ENCODE measurements at places on chromosomes 12 and 14. TPM values are rescaled to one million over a fixed set of nuclear protein-coding genes. Genes with fewer than 3 reads are reported as not detected.

DNA sequence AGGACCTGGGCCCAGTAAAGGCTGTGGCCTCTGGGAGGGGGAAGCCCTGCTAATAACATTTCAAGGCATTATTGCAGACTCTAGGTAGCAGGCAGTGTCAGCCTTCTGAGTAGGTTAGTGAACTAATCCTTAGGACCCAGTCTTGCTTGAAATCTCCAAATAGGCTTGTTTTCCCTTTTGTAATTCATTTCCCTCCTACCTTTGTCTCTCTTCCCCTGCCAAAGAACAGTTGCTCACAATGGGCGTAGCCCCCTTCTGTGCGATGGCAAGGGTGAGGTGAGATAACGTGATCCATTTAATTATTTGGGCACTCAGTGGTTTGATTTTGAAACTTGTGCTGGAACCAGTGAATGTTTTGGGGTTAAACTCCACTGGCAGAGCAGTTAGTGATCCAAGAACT is 10.9 kb downstream of the PELI2 start:
- DNase-seq = no peak

- DNase-seq = no peak
Observed at GRCh38 chr12:16417058-16417457, 69.6 kb downstream of the MGST1 start.

DNA sequence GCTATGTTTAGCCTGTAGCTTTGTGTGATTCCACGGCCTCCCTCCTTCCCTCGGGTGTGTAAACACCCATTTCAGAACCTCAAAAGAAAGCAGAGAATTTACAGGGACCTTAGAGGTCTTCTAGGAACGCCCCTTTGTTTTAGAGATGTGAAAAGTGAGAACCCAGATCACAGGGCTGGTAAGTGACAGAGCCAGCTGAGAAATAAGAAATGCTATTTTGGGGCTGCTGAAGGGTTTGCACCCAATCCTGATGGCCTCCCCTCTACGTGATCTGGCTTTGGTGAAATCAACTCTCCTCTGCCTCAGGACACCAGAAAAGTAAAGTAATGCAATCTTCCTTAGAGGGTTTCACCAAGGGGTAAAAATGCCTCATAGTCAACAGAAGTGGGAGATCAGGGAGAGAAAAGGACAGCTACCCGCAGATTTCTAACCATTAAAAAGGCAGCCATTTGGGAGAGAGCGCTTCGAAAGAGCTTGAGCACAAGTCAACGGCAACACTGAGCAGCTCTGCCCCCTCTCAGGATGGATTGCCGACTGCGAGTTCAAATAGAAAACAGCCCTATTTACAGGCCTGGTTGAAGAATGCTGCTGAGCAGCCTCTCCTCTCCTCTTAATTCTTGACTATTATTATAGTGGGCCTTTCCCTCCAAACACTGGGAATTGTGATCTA is 78.5 kb upstream of the RASSF3 start:
- DNase-seq = no peak

DNA sequence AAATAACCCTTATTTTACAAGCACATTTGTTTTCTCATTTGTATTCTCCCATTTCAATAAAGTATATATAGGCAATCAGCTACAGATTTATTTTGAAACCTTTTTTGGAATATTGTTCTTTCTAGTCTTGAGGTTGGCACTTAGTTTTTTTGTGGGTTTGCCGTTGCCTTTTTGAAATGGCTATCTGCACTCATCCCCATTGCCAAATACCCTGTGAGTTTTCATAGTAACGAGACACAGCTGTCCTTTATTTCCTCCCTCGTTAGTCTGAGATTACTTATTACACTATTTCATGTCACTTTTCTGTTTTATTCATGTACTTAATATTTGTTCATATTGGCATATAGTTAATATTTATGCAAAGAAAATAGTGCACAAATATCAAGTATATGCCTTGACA is 1104.0 kb downstream of the SLC6A15 start:
- no peak for DNase-seq

DNA sequence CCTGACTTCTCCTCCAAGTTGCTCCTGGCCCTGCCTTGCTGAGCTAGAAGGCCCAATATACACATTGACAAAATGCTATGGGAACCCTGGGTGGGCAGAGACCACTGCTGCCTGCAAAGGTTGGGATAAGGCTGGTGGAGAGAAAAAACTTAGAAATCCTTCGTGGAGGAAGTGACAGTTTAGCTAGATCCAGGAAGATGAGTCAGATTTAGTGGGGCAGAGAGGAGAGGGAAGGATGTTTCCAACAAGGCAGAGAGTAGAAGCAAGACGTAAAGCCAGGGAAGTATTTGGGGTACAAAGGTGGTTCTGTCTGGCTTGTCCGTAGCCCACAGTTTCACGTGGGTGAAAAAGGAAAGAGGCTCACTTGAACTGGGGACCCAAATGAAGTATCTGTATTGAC is 69.0 kb upstream of the CLMN start:
- no peak for DNase-seq

DNA sequence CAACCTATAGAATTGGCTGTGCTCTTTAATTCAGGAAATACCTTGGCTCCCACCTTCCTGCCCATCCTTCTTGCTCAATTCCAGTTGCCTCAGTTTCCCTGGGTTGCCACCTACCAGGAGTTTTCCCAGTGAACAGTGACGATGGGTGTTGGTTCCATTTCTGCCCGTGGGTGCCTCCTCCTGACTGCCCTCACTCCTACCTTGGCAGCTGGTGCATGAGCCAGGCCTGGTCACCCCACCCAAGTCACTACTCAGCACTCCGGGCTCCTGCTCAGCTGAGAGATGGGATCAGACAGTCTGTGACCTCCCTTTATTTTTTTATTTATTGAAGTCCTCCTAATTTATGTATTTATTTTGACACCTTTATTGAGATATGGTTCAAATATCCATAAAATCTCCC is 31.0 kb upstream of the PTGR2 start:
- DNase-seq = no peak

GRCh38 chr12:106226884-106227640 is 20.8 kb downstream of the CKAP4 start:
- DNase-seq = peak; percentile 70

DNA sequence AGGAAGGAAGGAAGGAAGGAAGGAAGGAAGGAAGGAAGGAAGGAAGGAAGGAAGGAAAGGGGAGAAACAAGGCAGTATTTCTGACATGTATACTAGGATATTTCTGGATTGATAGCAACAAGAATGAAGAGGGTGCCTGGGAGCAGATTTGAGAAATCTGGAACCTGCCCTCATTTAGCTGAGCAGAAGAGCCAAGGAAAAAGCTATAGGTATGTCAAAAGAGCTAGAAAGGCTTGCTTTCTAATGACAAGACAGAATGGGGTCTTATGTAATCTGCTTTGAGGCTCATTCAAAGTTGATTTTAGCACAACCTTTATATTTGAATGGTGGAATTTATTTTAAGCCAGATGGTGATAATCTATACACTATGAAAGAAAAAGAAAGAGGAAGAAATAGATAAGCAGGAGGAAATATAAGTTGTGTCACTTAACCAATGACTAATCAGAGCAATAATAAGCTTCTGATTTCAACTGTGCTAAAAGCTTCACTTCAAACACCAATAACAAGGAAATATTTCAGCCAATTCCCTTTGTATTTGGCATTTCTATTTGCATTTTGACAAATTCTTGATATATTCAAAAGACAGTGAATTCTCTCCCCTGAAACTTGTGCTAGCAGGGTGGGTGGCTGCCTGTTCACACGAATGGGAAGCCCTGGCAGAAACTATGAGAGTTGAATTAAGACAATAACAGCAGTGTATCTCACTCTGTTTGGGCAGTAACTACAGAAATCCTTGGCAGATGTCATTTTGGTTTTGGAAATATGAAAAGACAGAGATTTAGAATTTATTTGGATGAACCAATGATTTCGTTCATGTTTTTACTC is 76.3 kb upstream of the FLRT2 start:
- DNase-seq = no peak

GRCh38 chr14:69712599-69713088 is 54.3 kb upstream of the SRSF5 start:
- DNase-seq = no peak

- no peak for DNase-seq
Observed at GRCh38 chr12:71686658-71687025, 760 bp downstream of the TMEM19 start.

SMAGP gene
- 21.6 TPM for polyA plus RNA-seq

KRT6A gene
- polyA plus RNA-seq = not detected

OAS2 gene
- polyA plus RNA-seq = 20.4 TPM

GRIN2B gene
- polyA plus RNA-seq = 0.01 TPM

SERPINA9 gene
- polyA plus RNA-seq = not detected

ASCL1 gene
- polyA plus RNA-seq = not detected

CTSG gene
- not detected for polyA plus RNA-seq

JPH4 gene
- not detected for polyA plus RNA-seq

CCDC184 gene
- polyA plus RNA-seq = 1.4 TPM
